ENCODE measurements at places on chromosomes 2 and 18.

DNA sequence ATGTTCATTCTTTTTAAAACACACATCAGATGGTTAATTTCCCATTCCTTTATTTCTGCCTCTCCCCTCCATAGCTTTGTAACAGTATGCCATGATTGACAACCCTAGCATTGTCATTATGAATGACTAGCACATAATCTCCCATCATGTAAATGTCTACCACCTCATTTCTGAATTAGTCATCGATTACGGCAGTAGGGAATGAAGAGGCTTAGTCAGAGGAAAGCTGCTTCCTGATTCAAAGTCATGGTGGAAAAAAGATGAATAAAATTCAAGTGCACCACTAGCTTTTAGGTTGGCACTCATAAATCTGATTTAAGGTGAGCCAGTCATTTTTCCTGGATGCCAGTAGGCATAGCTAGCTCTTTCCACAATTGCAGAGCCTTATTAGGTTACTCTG, 19.1 kb upstream of the ACMSD start:
- no peak for DNase-seq

DNA sequence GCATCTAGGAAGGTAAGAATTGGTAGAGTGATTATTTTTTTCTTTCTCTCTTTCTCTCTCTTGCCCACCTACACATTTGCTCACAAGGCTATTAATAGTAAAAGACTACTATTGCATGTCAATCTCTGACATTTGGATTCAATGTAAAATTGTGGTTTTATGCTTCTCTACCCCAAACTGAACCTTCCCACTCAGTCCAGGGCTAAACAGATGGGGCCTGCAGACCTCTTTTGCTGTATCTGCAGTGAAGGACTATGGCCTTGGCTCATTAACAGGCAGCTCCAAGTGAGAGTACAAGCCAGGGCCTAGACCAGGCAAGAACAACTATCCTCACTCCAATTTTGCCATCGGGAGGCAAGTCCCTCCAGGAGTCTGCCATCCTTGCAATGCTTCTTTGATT, 68.3 kb upstream of the ARL4C start:
- no peak for DNase-seq

DNA sequence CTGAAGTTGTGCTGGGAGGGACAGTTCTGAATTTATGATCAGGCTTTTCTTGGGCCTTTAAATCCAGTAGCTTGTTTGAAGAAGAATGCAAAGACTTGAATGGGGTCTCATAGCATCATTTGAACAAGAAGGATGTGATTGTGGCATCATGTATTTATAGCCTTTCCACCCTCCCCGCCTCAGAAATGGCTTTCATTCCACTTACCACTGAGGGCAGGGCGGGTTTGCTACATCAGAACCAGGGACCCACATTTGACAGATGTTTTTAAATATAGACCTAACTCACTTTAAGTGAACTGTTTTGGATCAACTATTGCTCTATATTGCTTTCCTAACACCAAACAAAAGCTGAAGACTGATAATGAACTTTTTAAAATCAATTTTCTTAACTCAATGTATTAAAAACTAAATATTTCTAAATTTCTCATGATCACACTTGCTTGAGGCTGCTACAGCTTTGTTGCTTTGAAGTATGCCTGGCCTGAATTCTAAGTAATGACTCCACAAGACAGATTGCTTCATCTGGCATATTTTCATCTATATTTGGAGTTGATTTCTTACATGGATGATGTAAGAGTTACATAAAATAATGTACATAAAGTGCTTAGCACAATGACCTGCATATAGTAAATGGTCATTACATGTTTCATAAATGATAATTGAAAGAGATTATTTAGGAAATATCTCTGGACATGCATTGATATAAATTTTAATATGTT, 1552.9 kb upstream of the SLC39A10 start:
- DNase-seq: no peak

DNA sequence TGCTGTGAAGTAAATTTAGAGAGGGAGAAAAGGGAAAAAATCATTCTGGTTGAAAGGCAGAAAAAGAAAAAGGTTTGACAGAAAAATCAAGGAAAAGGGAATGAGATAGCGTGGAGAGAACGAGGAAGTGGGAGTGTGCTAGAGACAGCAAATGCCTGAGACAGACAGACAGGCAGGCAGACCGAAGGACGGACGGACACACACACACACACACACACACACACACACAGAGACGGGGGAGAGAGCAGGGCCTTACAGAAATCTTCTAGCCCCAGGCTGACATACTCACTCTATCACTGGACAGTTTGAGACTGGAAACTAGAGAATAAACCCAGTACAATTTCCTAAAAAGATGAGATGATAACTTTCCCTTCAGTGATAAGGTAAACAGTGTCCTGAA, 238.4 kb downstream of the ZNF521 start:
- DNase-seq: no peak

GRCh38 chr2:88829607-88830463, 138.4 kb downstream of the RPIA start:
- DNase-seq: no peak

DNA sequence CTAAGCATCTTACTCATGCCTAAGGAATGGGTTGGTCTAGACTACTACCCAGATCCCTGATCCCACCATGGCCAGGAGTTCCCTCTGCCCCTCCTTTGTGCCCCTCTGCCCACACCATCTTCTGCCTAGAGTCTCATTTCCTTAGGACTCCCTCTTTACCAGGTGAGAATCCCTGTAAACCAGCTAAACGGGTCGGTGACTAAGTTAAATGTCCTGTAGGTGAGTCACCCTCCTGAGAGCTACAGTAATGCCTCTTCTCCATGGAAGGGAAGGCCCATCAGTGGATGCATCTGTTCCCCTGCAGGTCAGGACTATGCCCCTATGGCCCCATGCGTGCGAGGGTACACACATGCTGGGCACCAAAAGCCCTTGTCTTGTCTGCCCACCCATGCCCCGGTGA, 25.4 kb downstream of the PTGR3 start:
- DNase-seq: no peak

- DNase-seq: no peak
Observed at GRCh38 chr2:102473020-102473419, at the start of gene SLC9A4. Gene SLC9A4, plus strand, starts transcription at chr2:102473226. Its CDS starts 534 bp downstream, at chr2:102473760.

GRCh38 chr2:70939839-70940580, 4.3 kb downstream of the ATP6V1B1 start:
- no peak for DNase-seq

DNA sequence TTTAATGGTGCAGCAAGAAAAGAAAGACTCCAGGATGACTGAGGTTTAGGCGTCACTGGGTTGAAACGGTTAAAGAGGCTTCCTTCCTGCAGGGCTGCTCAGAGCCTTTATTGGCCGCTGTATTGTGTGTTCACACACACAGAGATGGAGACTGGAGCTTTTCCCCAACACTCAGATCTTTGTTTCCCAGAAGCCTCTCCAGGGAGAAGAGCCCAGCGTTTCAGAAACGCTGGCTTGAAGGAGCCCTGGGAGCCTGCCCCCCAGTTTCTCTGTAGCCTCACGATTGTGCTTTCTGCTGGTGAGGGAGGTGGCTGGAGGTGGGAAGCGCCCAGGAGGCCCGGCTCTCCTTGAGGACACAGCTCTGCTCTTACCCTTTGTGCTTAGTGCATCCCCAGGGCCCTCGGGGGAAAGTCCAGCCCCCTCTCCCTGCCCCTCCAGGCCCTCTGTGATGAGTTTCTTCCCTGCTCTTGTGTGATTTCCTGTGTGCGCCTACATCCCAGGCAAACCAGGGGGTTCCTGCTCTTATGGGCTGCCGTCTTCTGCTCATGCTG, 37.1 kb downstream of the RRM2 start:
- no peak for DNase-seq

- no peak for DNase-seq
Observed at GRCh38 chr2:207480521-207481040, 49.2 kb upstream of the CREB1 start.

GRCh38 chr2:133240491-133241223, 327.6 kb downstream of the NCKAP5 start:
- DNase-seq: no peak

GRCh38 chr2:198499539-198499938, 695.1 kb downstream of the PLCL1 start:
- no peak for DNase-seq

GRCh38 chr18:72325307-72325706, 218.8 kb downstream of the CBLN2 start:
- no peak for DNase-seq

Data from cortex of kidney (tissue), 1 donor.